ENCODE measurements at places on chromosomes 1 and 21.

GRCh38 chr1:232653789-232654188, 23.9 kb upstream of the SIPA1L2 start:
- DNase-seq, result no peak

DNA sequence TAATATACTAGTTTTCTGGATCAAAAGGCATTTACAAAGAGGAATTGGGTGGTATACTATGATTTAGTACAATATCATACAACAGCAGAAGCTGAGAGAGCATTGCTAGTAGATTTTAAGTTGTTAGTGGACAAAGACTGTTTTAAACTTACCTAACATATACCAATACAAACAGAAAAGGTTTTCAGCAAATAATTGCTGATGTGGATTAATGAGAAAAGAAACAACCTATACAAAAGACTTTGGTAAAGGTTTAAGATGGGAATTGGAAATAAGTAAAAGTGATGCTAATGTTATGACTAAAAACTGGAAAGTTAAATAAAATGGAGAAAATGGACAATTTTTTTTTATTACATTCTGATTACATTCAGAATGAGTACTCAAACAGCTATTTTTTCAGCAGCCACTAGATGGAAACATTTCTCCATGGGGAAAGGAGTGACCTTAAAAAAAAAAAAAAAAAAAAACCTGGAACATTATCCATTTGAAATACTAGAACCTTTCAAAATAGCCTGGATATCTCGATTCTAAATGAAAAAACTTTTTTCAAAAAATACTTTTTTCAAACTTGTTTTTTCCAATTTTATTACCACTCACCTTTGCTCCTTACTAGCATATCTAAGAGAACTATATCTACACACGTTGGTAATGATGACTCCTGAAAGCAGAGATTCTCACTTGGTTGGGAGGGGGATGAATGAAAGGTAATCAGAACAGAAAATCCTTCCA, 55.4 kb downstream of the EPRS1 start:
- no peak for DNase-seq

GRCh38 chr21:38159355-38159754, 97.4 kb upstream of the KCNJ15 start:
- DNase-seq, result peak; percentile 59

- no peak for DNase-seq
These were observed 65.1 kb upstream of the DMRTA2 start for GRCh38 chr1:50488356-50488755.

DNA sequence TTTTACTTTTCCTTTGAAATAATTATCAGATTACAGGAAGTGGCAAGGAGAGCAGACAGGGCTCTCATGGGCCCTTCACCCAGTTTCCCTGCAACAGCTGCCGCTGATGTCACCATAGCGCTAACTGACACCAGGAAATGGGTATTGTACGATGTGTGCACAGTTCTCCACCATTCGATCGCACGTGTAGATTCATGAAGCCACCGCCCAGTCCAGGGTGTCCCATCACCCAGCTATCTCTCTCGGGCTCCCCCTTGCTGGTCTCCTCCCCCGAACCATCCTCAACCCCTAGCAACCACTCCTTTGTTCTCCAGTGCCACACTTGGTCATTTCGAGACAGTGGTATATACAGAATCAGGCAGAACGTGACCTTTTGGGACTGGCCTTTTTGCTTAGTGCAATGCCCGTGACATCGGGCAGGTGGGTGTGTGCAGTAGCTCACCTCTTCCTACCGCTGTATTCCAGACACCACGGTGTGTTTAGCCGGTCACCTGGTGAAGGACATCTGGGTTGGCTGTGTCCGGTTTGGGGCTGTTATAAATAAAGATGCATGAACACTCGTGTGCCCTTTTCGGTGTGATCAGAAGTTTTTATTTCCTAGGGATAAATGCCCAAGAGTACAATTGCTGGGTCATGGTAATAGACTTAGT, 118.4 kb downstream of the CRYAA start:
- DNase-seq, result no peak

- no peak for DNase-seq
These were observed 58.6 kb downstream of the GIPC2 start for GRCh38 chr1:78104322-78104721.

GRCh38 chr1:8597455-8597854, 220.0 kb downstream of the RERE start:
- no peak for DNase-seq

DNA sequence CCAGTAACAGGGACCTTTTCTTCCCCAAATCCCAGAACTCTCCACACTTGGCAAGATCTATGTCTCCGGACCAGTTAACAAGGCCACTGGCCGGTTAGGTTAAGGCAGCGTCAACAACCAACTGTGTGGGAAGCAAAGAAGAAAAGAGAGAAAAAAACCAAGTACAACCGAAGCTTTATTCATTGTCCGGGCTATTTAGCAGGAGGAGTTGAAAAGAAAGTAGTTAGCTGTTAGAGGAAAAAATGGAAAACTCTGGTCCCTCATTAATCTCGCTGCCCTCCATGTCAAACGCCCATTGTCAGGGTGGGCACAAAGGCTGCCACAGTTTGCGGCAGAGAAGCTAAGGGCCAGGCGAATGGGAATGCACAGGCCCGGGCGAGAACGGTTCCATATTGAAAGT, 49.3 kb upstream of the GRIK3 start:
- no peak for DNase-seq
